ENCODE measurements at places on chromosomes 1 and 21.
A peak's percentile ranks its signal among the peaks of the same experiment; 100 is the strongest.

DNA sequence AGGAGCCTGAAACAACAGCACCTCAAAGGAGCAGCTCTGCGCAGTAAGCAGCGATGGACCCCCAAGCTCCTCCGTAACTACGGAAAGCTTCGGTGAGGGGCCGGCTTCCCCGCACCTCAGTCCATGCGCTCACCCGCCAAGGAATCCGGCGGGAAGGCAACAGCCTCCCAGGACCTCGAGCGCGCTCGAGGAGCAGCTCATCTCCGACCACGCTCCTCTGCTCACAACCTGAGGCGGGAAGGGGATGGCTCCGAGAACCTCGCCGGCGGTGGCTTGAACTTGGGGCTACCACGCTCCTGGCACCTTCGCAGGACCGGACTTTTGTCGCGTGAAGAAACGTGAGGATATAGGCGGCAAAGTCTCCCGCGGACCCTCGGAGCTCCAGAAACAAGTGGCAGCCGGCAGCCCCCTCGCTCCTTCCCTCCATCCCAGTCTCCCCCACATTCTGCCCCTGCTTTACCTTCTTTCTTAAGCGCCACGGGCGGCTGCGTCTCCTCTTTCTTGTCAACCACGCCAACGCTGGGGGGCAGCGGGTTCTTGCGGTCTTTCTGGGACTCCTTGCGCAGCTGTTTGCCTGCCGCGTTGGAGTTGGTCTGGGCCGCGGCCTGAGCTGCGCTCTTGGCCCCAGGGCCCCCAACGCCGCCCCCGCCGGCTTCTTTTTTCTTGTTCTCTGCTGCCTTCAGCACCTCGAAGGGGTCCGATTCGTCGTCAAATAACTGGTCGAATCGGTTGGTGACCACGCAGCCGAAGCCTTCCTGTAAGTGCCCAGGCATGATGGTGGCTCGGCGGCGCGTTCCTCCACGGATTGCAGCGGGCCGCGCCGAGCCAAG, 459 bp downstream of the SERBP1 start:
- DNase-seq = peak; percentile 12

- DNase-seq = no peak
Measured at GRCh38 chr1:159889202-159889601, 10.8 kb downstream of the CFAP45 start.

DNA sequence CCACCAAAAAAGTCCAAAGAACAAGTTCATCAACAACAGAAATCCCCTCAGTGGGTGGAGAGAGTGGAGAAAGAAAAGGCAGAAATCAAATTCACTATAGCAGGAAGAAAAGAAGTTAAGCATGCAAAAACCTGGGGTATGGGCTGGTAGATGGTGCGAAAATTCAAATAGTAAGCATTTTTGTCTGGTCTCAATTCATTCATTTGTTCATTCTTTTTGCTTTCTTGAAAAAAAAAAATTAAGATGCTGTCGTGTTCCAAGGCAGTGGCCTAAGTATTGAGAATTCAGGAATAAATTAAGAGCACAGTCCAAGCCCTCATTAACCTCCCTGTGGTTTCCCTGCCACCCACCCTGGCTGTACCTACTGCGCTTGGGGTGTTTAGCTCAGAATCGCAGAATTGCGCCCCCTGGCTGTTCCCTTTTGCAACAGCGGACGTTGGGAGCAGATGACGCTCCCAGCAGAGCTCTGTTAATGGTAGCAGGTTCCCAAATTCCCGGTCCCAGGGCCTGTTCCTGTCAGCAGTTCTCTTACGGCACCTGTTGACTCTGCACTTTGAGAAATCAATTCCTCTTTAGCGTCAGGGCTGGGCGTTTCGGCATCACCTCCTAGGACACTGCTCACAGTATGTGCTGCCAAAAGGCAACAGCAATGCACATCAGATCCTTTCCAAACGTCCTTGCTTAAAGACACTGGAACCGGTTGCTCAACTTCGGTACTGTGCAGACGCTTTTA, 34.0 kb upstream of the SSX2IP start:
- peak; percentile 4 for DNase-seq

GRCh38 chr1:65751961-65752360, 40.7 kb upstream of the PDE4B start:
- no peak for DNase-seq

DNA sequence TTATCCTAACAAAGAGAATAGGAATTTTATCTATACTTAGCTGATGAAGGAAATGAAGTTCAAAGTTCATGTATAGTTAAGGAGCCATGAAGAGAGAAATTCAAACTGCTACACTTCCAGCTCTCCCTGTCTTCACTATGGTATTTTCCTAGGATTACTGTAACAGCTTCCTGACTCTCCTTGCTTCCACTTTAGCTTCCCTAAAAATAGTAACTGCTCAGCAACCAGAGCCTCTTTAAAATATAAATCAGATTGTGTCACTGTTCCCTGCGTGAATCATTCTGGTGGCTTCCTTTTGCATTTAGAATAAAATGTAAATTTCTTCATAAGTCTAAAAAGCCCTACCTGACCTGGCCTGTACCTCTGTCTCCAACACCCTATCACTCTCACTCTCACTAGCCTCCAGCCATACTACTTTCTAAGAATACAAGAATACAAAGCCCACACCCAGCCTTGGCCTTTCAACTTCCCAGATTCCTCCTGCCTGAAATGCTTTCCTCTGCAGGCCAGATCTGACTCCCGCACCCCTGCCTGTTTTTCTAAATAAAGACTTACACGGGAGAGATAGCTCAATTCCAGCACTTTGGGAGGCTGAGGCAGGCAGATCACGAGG, 30.5 kb downstream of the OR10J1 start:
- DNase-seq = no peak

GRCh38 chr21:41095983-41096382, 72.0 kb upstream of the BACE2 start:
- no peak for DNase-seq

DNA sequence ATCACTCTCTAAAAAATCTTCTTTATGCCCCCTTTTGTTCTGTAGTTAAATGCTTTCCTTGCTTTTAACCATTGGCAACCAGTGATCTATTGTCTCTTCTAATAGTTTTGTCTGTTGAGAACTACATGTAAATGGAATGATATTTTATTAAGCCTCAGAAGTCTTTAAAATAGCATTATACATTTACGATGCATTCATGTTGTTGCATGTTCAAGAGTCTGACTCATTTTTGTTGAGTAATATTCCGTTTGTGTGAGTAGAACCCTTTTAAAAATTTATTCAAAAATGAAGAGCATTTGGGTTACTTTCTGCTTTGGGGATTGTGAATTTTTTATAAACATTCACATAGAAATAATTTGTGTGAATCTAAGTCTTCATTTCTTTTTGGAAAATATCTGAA, 1352.9 kb downstream of the NCAM2 start:
- DNase-seq = no peak

DNA sequence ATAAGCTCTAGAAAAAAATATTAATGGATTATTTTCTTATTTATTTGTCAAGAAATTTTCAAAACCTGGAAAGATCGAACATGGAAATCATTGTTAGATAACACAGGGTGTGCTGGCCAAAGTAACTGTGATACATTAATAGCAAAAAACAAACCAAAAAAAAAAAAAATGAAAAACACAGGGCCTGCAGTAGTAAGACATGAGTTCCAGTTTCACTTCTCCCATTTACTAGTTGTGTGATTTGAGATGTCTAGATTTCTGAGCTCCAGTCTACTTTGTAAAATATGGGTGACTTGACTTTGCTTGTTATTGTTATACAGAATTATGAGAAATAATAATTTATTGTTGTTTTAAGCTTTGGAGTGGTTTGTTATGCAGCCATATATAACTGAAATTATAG, 13.6 kb downstream of the FAM177B start:
- no peak for DNase-seq

DNA sequence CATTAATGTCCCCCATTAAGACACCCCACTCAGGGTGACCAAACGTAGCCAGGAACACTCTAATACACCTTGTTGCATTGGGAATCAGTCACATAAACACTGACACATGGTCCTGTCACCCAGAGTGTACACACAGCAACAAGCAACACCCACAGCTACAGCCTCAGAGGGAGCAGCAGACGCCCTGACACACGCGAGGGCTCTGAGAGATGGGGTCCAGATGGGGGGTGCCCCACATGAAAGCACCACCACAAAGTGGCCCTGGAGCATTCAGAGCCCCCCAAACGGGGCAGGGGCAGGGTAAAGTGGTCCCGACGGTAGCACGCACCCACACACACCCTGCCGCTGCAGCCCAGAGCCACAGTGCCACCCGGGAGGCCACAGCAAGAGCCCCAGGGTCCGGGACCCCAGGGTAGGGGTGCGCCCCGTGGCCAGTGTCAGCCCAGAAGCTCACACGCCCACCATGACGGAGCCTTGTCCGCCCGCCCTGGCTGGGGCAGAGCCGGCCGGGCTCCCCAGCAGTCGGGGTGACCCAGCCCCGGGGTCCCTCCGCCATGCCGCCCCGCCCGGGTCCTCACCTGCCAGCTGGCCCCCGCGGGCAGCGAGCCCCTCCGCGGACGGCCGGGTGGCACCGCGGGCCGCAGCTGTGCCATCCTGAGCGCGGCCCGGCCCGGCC, 47.3 kb downstream of the RAP1GAP start:
- DNase-seq = no peak

- DNase-seq = no peak
Measured at GRCh38 chr1:58982259-58982998, 198.6 kb upstream of the JUN start.

- peak; percentile 55 for DNase-seq
Measured at GRCh38 chr1:23838401-23838866, 13.2 kb upstream of the HMGCL start.

DNA sequence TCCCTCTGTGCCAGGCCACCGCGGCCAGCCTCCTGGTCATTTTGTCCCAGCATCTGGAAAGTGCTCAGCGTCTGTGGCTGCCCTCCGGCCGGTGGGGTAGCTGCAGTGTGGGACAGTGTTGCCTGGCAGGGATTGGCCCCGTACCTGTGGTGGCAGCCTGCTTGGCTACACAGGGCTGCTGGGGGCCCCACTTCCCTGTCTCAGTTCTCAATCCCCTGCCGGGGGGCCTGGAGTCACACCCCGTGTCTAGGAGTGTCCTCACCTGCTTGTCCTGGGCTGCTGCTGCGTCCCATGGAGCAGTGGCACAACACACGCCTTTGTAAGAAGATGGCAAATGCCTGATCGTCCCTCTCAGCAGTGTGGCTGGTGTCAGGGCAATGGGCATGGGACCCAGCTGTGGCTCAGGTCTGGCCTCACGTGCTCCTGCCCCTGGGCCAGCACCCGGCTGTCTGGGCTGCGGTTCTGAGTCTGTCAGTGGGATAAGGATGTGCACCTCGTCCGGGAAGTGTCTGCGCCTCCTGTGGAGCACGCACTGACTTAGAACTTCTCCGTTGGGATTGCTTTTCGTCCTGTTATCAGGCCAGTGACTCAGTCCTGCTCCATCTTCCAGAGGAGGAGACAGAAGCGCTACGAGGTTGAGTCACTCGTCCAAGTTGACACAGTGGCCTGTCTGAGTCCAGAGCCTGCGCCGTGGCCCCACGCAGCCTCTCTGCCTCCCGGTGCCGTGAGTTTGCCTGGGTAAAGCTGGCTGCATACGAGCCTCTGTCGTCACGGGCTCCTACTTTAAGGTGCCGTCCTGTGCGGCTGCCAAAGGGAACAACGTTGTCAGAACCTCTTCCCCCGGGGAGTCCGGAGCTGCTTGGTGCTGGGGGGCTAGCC, 41.0 kb downstream of the CRYAA start:
- no peak for DNase-seq

DNA sequence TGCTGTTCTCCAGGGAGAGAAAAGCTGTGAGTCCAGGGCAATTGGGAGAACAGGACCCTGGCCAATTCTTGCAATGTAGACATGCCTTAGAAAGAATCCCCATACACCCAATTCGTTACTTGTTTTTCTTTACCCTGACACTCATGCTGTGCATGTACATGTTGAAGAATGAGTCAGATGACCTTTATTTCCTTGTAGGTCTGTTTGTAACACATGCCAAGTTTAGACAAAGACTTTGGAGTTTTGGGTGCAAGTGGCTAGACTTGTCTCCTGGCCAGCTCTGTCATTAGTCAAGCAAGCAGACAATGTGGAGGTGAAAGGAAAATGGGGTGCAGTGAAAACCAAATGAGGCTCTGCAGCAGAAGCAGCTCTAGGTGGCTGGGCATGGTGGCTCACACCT, 38.1 kb downstream of the GNPAT start:
- no peak for DNase-seq

DNA sequence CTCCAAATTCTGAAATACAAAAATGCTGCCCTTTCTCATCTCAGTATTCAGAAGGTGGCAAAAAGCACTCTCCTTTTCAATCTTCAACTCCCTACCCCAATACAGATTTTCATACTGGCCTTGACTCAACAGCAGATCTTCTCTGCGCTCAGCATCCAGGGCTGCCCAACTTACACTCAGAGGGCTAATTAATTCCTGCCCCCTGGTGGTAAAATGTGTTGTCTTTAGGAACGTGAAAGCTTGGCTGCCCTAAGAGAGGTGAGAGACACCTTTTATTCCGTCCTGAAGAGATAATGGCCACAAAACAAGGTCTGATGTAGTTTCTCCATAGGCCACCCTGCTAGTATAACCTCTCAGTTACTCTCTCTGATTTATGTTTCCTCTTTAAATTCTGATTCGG, 25.0 kb downstream of the KRTAP24-1 start:
- no peak for DNase-seq

DNA sequence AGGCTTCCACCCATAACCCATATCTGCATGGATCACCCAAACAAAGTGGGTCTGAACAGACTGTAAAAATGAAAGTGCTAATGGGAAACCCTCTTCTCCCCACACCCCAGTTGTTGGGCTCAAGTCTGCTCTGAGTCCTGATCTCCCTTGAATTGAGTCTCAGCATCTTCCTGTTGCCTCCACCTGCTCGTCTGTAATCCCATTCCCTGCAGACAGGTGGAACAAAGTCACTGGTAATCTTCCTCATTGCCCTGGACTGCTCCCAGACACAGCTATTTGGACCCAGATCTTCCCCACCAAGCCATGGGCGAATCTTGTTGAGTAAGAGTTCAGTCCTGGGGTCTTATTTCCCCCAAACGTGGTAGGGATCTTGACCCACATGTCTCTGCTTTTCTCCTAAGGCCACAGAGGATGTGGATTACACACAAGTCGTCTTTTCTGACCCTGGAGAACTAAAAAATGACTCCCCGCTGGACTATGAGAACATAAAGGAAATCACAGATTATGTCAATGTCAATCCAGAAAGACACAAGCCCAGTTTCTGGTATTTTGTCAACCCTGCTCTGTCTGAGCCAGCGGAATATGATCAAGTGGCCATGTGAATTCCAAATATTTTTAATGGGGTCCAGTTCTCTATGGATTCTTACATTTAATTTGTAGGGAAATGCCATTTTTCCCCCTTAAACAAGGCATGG, 15.7 kb downstream of the AVPR1B start:
- no peak for DNase-seq

DNA sequence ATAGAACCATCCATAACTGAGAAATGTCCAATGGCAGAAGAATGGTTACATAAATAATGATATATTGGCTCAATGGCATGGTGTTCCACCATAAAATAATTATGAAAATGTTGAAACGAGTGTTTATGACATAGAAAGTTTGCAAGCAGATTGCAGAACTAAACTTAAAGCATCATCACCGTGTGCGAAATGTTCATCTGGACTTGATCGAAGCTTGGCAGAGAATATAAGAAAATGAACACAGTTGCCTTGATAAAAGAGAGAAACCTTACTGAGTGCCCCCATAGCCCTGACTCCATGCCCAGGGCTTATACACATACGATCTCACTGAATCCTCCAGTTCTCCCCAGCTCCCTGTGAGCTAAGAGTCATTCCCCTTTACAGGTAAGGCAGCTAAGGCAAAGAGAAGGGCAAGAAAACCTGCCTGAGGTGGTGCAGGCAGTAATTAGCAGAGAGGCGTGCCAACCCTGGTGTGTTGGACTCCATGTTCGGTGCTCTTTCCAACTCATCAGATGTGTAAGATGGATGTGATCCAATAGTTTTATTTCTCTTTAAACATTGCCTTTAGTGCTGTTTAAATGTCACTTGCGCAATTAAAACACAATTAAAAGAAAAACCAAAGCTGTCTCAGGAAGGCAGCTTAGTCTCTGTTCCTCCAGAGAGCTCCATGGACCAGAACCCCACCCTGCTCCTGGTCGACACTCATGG, 21.8 kb upstream of the SPOCD1 start:
- no peak for DNase-seq

Data from stimulated activated CD8-positive, alpha-beta memory T cell treated with anti-CD3 and anti-CD28 coated beads, Interleukin-15, amount 100 ng/mL, for 4 hours (primary cell).